ENCODE measurements at places on chromosomes 11 and 22. TPM values are rescaled to one million over a fixed set of nuclear protein-coding genes. Genes with fewer than 3 reads are reported as not detected.

Gene PTS
- 46.8 TPM for total RNA-seq

Gene SLC22A6
- 0.19 TPM for total RNA-seq

Gene CEP164
- total RNA-seq = 28.0 TPM

Gene NXPE1
- 0.21 TPM for total RNA-seq

Gene RAB36
- total RNA-seq = 7.8 TPM

DNA sequence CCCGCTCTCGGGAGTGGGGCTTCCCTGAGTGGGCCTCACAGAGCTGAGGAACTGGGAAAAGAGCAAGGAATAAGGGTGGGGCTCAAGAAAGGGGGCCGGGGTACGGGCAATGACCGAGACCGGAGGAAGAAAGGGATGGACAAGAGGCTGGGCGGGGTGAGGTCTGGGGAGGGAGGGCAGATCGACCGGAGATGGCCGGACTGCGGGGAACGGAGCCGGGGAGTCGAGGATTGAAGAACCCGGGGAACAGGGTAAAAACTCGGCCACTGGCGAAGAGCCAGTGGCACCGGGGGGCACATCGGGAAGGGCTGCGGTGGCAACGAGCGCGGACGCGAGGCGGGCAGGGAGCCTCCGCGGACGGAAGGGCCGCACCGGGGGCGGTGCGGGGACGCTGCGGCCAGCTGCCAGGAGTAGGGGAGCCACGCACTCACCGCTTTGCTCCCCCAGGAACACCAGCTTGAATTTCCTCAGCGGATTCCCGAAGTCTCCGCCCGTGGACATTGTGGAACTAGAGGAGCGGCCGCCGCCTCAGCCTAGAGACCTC, 667 bp downstream of the RAB6A start:
- ATAC-seq = peak; percentile 1

GRCh38 chr11:27203077-27203647, 159.9 kb downstream of the CCDC34 start:
- no peak for ATAC-seq

- no peak for ATAC-seq
These were observed 24.3 kb upstream of the PKNOX2 start for GRCh38 chr11:125140233-125140632.

- ATAC-seq = no peak
These were observed 169.6 kb downstream of the MAML2 start for GRCh38 chr11:96173422-96173821.

GRCh38 chr22:40310081-40310767, 36.1 kb upstream of the ADSL start:
- no peak for ATAC-seq

DNA sequence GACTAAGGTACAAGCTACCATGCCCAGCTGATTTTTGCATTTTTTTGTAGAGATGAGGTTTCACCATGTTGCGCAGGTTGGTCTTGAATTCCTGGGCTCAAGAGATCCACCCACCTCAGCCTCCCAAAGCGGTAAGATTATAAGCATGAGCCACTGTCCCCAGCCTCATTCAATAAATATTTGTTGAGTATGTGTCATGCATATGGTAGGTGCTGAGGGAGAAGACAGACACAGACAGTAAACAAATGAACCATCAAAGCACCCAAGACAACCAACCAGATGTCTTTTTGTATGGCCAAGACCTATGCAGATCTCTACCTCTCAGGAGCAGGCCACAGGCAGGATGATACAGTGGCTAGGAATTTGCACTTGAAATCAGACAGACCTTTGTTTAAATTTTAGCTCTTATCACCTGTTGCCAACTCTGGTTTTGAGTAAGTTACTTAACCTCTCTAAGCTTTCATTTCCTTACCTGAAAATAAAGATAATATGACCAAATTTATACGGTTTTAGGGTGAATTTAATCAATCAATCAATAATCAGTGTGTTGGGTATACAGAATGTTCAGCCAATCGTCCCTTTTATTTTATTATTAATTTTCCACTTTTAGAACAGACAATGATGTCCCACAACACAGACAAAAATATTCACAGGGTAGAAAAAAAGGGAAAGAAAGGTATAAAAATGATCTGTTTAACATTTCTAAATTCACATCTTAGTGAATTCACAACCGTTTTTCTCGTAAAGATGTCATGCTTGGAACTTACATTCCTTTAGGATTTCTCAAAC, 128.2 kb downstream of the SGSM3 start:
- peak; percentile 36 for ATAC-seq

GRCh38 chr11:69157156-69157821, 1.6 kb downstream of the SMIM38 start:
- ATAC-seq = peak; percentile 88

GRCh38 chr11:86230921-86231434, 13.6 kb upstream of the EED start:
- no peak for ATAC-seq

DNA sequence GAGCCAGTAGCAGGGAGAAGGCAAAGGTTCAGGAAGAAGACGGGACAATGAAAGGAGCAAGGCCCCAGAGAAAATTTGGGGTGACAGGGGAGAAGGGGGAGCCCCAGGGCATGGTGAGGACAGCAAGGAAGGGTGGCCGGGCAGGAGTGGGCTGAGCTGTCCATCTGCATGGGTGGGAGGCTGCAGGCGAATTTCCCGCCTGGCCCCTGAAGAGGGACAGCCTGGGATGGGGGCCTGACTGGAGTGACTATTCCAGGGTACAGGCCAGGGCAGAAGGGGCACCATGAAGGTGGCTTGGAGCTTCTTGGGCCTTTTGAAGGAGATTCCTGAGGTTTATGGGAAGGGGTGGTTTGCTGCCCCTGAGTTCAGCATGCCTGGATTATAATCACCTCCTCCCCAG, 56.2 kb downstream of the WNT11 start:
- no peak for ATAC-seq

DNA sequence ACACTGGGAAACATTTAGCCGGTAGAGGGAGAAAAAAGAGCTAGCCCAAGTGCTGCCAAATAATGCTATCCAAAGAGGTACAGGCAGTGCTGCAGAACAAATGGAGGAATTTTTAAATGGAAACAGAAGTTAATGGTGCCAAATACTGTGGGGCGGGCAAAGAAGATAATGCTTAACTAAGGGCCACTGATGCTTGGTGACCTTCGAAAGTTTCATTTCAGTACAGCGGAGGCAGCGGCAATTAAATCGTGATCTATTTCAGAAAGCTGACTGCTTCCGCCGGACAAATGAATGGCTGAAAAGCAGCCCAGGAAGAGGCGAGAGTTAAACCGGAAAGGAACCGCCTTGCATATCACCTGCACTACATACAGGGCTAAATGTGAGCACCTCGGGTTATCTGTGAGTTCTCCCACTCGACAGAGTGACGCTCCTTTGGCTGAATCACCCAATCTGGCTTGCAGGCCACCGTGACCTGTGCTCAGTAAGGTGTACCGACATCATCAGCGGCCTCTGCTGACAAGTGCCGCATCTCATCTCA, 42.1 kb downstream of the CADM1 start:
- peak; percentile 76 for ATAC-seq

DNA sequence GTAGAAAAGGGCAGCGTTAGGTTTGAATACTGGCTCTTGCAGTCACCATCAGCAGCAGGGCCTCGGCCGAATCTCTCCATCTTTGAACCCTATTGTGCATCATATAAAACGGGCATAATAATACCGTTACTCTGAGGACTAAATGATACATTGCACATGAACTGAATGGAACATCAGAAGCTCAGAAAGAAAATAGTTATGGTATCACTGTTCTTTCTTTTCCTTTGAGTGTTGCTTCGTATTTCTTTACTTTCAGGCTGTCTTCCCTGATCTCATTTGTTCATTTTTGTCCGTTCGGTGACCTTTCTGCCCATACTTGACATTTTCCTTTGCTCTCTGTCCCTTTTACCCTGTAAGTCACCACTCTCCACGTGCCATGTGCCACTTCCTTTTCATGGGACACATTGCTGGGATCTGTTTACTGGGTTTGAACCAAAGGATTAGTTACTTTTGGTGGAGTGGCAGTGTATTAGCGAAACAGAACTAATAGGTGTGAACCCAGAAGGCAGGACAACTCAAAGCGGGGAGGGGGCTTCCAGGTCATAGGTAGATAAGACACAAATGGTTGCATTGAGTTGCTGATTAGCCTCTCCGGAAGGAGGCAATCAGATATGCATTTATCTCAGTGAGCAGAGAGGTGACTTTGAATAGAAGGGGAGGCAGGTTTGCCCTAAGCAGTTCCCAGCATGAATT, 717 bp upstream of the ZNF202 start:
- ATAC-seq = no peak

DNA sequence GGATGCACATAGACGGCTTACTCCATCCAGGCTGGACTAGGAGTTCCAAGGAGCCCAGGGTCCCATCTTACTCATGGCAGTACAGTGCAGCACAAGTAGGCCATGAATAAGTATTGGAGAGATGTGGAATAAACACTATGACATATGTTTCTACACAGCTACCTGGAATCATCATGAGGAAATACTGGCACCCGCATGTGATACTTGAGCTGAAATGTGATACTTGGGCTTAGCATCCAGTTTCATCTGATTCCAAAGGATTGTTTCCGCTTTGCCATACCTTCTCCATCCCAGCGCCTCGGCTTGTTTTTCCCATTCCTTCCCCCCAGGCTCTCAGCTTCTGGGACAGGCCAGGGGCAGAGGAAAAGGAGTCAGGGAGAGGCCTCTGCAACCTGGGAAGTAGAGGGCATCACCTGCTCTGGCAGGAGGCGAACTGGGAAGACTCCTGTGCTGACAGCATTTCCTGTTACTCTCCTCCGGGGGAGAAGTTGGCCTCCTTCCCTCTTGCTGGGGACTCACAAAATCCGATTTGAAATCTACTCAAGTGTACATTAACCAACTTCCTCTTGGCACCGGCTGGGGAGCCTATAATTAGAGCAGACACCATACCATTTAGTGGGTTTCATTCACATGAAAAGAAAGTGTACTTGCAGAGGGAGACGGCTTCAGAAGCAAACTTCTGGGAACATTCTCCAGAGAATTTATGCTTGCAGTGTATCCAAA, 187.8 kb downstream of the MIAT start:
- ATAC-seq = no peak

DNA sequence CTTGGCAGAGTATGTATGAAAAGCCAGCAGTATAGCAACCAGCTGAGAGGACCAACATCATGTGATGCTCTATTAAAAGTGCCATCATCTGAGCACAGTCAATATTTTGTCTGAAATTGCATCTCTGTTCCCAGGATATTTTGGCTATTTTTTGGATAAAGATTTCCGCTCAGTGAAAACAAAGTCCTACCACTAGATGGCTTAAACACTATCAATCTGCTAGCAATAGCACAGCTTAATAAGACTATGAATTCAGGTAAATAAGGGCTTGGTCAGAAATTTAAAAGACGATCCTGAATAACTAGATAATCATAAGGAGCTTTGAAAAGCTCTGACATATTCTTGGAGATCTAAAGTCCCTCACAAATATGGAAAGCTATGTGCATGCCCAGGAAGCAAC, 74.4 kb downstream of the MS4A13 start:
- ATAC-seq = peak; percentile 38
